ENCODE measurements at places on chromosomes 13 and 19.
A peak's percentile ranks its signal among the peaks of the same experiment; 100 is the strongest.

- DNase-seq, result no peak
These were observed 302.1 kb downstream of the ENOX1 start for GRCh38 chr13:43484432-43485225.

GRCh38 chr13:77904031-77904430 lies 14.6 kb downstream of the EDNRB start:
- no peak for DNase-seq

GRCh38 chr19:10846500-10847202 lies 1.6 kb upstream of the C19orf38 start:
- DNase-seq, result no peak

- peak; percentile 98 for DNase-seq
These were observed at the start of gene ZSCAN1 for GRCh38 chr19:58033741-58034476. Gene ZSCAN1, plus strand, starts transcription at chr19:58034025. Its CDS starts 3,812 bp downstream, at chr19:58037837.

DNA sequence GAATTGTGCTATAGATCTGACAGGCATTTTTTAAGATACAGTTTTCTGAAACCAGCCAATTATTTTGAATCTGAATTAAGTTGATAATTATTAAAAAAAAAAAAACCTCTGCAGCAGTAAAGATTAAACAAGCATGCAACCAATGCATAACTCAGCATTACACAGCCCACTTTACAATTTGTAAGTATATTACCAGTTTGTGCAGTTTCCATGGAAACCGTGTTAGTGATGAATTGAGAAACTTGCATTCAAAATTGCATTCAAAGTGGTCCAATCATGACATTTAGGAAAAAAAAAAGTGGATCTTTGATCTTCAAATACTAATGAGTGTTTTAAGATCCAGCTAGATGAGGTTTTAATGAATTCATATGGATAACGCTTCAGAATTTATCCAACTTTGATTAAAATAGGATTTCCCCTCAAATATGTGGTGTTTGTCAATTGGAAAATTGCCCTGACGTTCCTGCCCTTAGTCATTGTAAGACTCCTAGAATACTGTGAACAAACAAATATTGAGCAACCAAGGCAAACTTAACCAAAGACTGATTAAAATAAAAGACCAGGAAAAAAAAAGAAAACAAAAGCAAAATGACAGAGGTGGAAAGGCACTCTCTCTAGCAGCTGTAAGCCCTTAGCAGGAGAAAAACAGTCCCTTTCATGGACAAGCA lies 314.8 kb upstream of the MAB21L1 start:
- DNase-seq, result no peak

GRCh38 chr19:7832781-7833180 lies 2.8 kb downstream of the EVI5L start:
- no peak for DNase-seq

- no peak for DNase-seq
These were observed 32.5 kb downstream of the FGF14 start for GRCh38 chr13:102369302-102369701.

- no peak for DNase-seq
These were observed 42.7 kb upstream of the ZNF780A start for GRCh38 chr19:40133491-40133890.

DNA sequence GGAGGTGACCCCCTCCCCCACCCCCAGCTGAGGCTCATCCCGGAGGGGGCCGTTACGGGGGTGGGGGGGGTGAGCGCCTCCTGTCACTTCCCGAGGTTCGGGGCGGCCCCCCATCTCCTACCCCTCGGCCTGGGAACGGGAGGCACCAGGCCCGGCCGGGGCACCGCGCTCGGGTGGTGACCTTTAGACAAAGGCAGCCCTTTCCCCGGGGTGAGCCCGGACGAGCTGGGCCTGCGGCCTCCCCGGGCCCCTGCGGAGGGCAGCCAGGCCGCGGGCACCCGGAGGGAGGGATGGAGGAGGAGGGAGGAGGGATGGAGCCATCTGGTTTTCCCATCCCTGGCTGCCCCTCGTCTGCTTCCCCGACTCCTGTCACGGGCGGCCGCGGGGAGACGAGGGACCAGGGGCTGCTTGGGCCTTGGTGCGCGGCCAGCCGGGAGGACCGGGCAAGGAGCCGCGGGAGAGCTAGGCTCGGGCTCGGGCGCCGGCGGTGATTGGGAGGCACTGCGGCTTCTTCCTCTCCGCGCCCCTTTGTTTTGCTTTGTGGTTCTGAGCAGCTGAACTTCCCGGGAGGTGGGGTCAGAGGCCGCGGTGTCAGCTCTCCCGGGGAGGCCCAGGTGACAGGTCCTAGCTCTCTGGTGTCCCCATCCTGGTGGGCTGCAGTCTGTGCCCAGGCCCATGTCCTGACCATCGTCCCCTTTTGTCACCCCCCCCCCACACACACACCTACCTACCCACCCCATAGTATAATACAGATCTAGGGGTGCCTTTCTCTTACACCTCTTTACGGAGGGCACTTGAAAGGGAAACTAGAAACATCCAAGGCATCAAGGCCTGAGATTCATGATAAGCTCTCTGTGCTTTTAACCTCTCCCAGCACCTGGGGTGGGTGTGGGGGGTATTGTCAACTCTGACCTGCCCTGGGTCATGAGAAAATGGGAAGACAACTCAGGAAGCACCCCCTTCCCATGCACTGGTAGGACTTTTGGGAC lies 1.3 kb downstream of the BICRA start:
- peak; percentile 75 for DNase-seq

GRCh38 chr13:21330126-21330861 lies 128.8 kb downstream of the ZDHHC20 start:
- DNase-seq, result no peak

DNA sequence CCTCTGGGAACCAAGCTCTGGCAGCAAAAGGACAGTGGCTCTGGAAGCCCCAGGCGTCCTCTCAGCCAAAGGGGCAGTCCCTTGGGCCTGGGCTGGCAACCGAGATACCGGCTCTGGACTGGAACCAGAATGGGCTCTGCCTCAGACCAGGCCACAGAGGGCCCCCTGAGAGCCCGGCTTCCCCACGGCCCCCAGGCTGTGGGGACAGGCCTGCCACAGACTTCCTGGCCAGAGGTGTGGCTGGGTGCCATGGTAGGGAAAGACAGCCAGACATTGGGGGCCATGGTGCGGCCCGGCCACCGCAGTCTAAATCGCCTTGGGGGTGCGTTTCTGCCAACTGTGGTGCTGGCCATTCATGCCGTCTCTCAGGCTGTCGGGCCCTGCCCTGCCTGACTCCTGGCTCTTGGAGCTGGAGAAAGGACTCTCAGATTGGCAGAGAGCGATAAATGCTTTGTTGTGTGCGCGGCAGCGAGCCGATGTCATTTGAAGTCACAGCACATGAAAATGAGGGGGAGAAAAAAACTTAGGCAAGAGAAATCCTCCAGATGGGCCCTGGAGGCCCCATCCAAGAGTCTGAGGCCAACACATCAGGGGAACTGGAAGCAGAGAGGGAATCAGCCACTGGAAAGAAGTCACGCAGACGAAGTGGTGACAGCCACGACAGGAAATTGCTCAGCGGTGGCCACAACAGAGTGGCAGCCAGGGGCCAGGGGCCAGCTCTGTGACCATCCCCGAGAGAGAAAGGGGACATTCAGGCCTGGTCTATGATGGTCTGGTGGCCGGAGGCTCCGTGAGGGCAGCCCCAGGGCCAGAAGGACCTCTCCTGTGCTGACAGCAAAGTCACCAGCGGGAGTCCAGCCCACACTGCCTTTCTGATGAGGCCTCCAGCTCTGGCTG lies 26.5 kb downstream of the SH3GL1 start:
- peak; percentile 20 for DNase-seq

DNA sequence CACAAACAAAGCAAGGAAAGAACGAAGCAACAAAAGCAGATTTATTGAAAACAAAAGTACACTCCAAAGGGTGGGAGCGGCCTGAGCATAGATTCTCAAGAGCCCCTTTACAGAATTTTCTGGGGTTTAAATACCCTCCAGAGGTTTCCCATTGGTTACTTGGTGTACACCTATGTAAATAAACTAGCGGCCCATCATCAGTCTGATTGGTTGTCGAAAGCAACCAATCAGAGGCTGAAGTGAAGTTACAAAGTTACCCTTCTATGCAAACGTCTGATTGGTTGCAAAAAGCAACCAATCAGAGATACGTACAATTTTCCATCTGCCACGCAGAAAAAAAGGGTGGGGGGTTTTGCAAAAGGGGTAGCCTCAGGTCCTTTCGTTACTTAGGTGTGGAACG lies 96.3 kb upstream of the UBAC2 start:
- DNase-seq, result no peak

- no peak for DNase-seq
These were observed 3.4 kb downstream of the CADM4 start for GRCh38 chr19:43636121-43636683.

DNA sequence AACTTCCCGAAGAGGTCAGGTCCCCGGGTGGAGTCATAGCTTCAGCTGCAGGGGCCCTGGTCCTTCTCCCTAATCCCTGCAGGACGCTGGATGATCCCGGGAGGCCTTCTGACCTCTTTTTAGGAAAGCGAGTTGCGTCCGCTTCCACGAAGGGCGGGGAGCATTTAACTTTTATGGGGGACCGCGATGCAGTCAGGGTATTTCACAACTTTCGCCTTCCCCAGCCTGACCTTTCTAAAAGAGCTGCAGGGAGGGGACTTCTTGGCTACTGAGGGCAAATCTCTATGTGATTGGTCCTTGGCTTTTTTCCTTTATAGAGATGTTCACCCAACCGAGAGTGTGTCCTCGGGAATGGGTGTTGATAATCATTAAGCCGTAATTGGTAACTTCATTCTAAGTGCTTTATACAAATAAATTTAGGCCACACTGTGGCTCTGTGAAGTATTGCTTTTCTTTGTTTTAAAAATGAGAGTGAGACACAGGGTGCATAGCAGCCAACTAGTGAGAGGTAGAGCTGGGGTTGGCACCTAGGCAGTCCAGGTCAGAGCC lies 778 bp downstream of the ZNF230 start:
- DNase-seq, result no peak

DNA sequence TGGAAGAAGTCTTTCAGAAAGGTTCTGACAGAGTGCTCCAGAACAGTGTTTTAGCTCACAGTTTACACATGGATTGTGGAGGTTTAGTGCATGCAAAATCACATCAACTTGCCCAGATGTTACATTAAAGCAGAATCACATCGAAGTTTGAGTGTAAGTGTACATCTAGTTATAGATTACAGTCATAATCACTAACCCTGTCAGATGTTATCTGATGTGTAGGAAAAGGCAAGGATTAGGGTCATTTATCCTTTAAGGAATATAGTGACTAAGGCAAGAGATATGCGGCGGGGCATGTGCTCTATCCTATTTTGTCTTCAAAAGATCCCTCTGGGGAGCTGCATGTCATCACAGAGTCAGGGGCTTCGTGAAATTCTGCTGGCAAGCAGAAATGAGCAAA lies 66.9 kb downstream of the CYSLTR2 start:
- DNase-seq, result no peak

DNA sequence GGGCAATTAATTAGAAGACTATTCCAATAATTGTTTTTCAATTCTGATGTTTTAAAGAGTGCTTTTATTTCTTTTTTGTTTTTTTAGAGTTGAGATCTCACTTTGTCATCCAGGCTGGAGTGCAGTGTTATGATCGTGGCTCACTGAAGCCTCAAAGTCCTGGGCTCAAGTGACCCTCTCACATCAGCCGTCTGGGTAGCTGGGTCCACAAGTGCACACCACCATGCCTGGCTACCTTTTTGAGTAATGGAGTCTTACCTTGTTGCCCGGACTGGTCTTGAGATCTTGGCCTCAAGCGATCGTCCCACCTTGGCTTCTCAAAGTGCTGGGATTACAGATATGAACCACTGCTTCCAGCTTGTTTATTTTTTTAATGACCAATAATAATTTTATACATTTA lies 207.8 kb downstream of the NDFIP2 start:
- no peak for DNase-seq

GRCh38 chr19:56084835-56085536 lies 36.1 kb downstream of the ZNF787 start:
- no peak for DNase-seq

- DNase-seq, result no peak
These were observed 39.1 kb downstream of the DOCK9 start for GRCh38 chr13:98938801-98939200.

- no peak for DNase-seq
These were observed 53.9 kb downstream of the RXFP2 start for GRCh38 chr13:31793246-31793645.

- DNase-seq, result peak; percentile 49
These were observed 10.4 kb downstream of the LMNB2 start for GRCh38 chr19:2446381-2446780.

DNA sequence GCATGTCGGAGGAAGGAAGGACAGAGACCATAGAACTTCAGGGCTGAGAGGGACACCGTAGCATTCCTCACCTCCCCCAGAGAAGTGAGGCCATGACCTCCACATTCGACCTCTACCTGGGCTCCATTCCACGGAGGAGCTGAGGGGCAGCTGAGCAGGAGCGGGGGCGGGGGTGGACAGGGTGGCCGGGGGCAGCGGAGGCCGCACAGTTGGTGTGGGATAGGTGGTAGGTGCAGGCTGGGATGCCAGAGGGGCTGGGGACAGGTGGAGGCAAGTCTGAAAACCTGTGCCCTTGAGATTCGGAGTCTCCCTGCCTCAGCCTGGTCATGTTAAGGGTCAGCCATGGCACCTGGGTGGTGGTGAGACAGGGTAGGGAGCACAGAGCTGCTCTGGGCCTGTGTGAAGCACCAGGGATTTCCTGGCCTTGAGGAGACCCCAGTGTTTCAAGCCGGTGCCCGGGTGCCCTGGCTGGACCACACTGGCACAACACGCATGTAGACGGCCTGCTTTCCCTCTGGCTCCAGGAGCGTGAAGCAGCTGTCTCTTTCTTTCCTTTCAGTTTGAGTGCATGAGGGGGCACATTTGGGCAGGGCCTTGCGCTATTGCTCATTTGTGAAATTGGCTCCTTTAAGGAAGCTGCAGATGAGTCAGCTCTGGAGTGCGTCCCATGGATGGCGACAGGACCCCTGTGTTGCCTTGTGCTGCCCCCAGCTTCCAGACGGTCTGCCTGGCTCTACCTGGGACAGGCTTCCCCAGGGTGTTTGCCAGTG lies 51.8 kb downstream of the TSSK6 start:
- peak; percentile 41 for DNase-seq

GRCh38 chr19:1287354-1288225 lies 1.9 kb downstream of the EFNA2 start:
- peak; percentile 76 for DNase-seq

- DNase-seq, result no peak
These were observed 110.5 kb downstream of the LRCH1 start for GRCh38 chr13:46663206-46664037.

DNA sequence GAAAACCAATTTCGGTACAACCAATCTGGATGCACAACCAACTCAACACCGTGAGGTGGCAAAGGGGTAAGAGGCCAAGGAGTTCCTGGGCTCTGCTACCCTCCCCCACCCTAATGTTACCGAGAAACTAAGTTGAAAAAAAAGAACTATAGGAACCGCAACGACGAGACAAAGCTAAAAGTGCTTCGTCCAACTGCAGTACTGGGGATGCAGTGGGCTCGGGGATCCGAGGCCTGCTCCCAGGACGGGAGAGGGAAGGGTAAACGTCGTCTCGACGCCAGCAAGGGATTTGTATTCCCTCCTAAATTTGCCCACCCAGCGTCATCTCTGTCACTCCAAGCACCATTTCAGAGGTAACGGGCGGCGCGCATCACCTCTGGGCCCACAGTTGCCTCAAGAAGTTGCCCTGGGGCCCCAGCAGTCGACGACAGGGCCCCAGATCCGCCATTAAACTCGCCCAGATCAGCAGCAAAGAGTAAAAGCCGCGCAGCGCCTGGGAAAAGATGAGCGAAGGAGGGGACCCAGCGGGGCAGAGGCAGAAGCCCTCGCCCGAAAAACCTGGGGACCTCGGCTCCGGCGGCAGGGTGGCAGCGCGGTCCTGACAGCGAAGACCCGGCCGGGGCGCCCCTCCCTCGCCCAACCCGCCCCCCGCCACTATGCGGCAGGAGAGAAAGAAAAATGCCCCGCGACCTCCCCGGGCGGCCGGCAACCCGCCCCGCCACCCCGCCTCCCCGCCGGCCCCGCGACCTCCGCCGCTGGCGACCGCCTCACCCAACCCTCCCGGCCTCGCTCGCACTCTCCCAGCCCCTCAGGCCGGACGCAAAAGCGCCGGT lies 752 bp downstream of the ZMYM5 start:
- DNase-seq, result peak; percentile 77
